Activated CD8-positive, alpha-beta T cell treated with anti-CD3 and anti-CD28 coated beads, Interleukin-2, amount 10 ng/mL, durations not matched to agents 7 days and 5 days (primary cell): ENCODE measurements at places on chromosomes 1 and 21.

GRCh38 chr21:42222386-42222785 lies 3.4 kb downstream of the ABCG1 start:
- DNase-seq = no peak
- no peaks in the 10 kb centered on the region for H3K27me3 ChIP-seq

GRCh38 chr1:202923533-202923932 lies 3.5 kb downstream of the KLHL12 start:
- H3K36me3 ChIP-seq = peaks cover 16% of the 10 kb centered on the region
- DNase-seq = no peak
- no peaks in the 10 kb centered on the region for H3K27me3 ChIP-seq
- no peak overlapping the region for H3K27ac ChIP-seq
- no peak overlapping the region for H3K4me3 ChIP-seq

GRCh38 chr1:17416389-17416788 lies 23.1 kb downstream of the RCC2 start:
- no peak overlapping the region for H3K4me3 ChIP-seq
- no peaks in the 10 kb centered on the region for H3K27me3 ChIP-seq
- H3K36me3 ChIP-seq = peaks cover 76% of the 10 kb centered on the region
- no peak for DNase-seq
- H3K27ac ChIP-seq = peak overlapping the region; percentile 10
- peaks cover 11% of the 10 kb centered on the region for H3K4me1 ChIP-seq

- no peaks in the 10 kb centered on the region for H3K36me3 ChIP-seq
- no peak overlapping the region for H3K4me3 ChIP-seq
- no peaks in the 10 kb centered on the region for H3K27me3 ChIP-seq
- no peak for DNase-seq
- H3K4me1 ChIP-seq = no peaks in the 10 kb centered on the region
- H3K27ac ChIP-seq = no peak overlapping the region
Measured at GRCh38 chr21:21547368-21547953, 549.3 kb downstream of the NCAM2 start.

DNA sequence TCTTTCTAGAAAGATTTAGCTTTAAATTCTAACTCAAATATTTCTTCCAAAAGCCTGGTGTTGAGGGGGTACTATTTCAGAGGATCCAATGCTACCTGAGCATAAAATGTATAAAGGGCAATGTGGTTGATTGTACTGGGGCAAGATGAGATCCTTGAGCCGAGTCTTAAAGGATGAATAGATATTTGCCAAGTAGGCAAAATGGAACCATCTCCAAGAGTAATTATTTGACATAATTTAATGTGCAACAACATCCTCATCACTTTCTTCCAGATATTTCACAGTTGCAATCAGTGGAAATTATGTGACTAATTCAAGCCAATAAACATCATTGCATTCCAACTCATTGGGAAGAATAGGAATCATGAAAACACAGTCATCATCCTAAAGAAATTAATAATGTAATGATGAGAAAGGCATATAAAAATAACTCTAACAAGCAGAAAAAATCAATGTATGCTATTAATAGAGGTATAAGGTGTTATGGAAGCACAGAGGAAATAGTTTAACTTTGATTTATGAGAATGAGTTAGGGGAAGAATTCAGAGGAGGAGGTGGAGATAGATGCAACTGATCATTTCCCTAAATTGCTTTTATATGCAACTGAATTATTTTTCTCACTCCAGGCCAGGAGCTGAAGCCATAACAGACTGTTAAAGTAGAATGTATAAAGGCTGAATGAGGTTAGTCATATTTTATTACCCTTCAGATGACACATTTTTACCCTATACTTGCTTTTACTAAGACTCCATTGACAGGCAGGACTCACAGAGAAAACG lies 30.0 kb upstream of the RGS4 start:
- DNase-seq = no peak
- no peak overlapping the region for H3K4me3 ChIP-seq
- no peak overlapping the region for H3K27ac ChIP-seq
- H3K27me3 ChIP-seq = no peaks in the 10 kb centered on the region
- no peaks in the 10 kb centered on the region for H3K36me3 ChIP-seq
- no peaks in the 10 kb centered on the region for H3K4me1 ChIP-seq

DNA sequence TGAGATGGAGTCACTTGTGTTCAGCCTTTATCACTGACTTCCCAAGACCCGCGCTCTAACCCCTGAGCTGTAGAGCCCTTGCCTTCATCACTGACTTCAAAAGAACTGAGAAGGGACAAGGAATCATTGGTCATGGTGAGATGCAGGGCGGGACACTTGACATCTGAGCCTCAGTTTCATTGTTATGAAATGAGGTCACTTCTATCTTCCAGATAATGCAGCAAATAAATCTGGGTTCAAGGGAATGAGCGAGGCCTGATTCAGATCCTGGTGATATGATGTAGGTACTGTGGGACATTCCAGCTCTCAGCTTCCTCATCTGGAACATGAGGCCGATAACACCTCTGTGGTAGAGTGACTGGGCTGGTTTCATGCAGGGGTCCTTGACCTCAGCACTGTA lies 13.8 kb downstream of the KAZN start:
- no peaks in the 10 kb centered on the region for H3K27me3 ChIP-seq
- H3K27ac ChIP-seq = no peak overlapping the region
- no peak for DNase-seq
- no peaks in the 10 kb centered on the region for H3K4me1 ChIP-seq
- H3K4me3 ChIP-seq = no peak overlapping the region

GRCh38 chr1:107786203-107786845 lies 178.7 kb downstream of the VAV3 start:
- peaks cover 55% of the 10 kb centered on the region for H3K4me1 ChIP-seq
- no peaks in the 10 kb centered on the region for H3K27me3 ChIP-seq
- peak overlapping the region; percentile 87 for H3K27ac ChIP-seq
- peak overlapping the region; percentile 67 for H3K4me3 ChIP-seq

GRCh38 chr1:19981507-19982312 lies 2.3 kb upstream of the PLA2G2A start:
- H3K27ac ChIP-seq = no peak overlapping the region
- H3K36me3 ChIP-seq = no peaks in the 10 kb centered on the region
- H3K4me1 ChIP-seq = no peaks in the 10 kb centered on the region

- H3K4me1 ChIP-seq = no peaks in the 10 kb centered on the region
- no peaks in the 10 kb centered on the region for H3K27me3 ChIP-seq
- DNase-seq = no peak
- no peak overlapping the region for H3K27ac ChIP-seq
Measured at GRCh38 chr1:22500058-22500457, 48.4 kb downstream of the ZBTB40 start.

- DNase-seq = no peak
- no peak overlapping the region for H3K4me3 ChIP-seq
- H3K4me1 ChIP-seq = no peaks in the 10 kb centered on the region
- H3K36me3 ChIP-seq = no peaks in the 10 kb centered on the region
Measured at GRCh38 chr1:215660259-215660658, 93.2 kb downstream of the KCTD3 start.

DNA sequence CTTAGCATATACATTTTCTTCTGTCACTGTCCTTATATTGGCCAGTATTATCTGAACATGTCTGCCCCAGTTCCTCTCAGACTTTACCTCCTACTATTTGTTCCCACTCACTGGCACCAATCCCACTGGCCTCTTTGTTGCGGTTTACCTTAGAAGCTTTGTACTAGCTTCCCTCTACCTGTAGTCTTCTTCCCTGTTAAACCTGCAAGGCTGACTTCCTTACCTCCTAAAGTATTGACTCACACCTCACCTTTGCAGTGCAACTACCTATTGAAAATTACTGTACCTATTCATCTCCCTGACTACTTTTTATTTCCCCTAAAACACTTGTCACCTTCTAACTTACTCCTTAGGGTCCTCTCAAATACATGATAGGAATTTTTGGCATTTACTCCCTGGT lies 111.1 kb downstream of the CLEC20A start:
- peaks cover 5% of the 10 kb centered on the region for H3K27me3 ChIP-seq
- H3K36me3 ChIP-seq = no peaks in the 10 kb centered on the region
- no peak overlapping the region for H3K27ac ChIP-seq
- no peak for DNase-seq
- H3K4me3 ChIP-seq = no peak overlapping the region

DNA sequence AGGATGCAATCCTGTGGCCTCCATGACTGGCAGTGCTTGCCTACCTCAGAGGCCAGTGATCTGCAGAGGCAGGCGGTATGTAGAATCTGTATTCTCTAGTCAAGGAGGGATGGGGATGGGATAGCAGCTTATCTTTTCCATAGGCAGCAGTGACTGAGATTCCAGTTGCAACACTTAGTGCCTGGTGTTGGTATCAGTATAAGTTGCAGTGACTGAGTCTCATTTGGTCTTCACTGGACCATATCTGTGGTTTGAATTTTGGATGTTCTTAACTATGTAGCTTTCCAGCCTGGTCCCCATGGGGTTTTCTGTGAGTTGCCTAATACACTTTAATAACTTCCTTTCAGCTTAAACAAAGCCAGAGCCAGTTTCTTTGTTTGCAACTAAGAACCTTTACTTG lies 16.5 kb downstream of the DYRK1A start:
- no peaks in the 10 kb centered on the region for H3K27me3 ChIP-seq
- no peak overlapping the region for H3K27ac ChIP-seq
- DNase-seq = no peak
- H3K4me1 ChIP-seq = peaks cover 78% of the 10 kb centered on the region

DNA sequence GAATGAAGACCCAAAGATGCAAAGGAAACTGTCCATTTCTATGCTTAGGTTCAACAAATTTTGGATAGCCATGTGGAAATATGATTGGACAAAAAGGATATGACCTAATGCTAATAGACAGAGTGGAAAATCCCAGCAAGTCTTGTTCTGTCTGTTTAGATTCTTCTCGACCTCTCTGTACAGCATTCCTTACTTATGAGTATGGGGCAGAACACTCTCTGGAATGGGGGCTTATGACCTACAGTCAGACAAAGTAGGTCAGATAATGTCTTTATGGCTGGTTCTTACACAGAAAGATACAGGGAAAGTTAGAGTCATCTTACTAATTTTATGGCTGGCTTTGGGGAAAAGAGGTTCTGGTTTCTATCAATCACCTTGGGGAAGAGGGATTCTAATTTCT lies 2.8 kb downstream of the GCSAML start:
- H3K36me3 ChIP-seq = no peaks in the 10 kb centered on the region
- peaks cover 12% of the 10 kb centered on the region for H3K4me1 ChIP-seq
- H3K27ac ChIP-seq = no peak overlapping the region
- no peak overlapping the region for H3K4me3 ChIP-seq

GRCh38 chr1:206025283-206025820 lies 1.7 kb upstream of the CTSE start:
- H3K4me3 ChIP-seq = no peak overlapping the region
- H3K4me1 ChIP-seq = no peaks in the 10 kb centered on the region
- H3K27me3 ChIP-seq = peaks cover 22% of the 10 kb centered on the region
- H3K36me3 ChIP-seq = no peaks in the 10 kb centered on the region
- no peak for DNase-seq
- H3K27ac ChIP-seq = no peak overlapping the region

DNA sequence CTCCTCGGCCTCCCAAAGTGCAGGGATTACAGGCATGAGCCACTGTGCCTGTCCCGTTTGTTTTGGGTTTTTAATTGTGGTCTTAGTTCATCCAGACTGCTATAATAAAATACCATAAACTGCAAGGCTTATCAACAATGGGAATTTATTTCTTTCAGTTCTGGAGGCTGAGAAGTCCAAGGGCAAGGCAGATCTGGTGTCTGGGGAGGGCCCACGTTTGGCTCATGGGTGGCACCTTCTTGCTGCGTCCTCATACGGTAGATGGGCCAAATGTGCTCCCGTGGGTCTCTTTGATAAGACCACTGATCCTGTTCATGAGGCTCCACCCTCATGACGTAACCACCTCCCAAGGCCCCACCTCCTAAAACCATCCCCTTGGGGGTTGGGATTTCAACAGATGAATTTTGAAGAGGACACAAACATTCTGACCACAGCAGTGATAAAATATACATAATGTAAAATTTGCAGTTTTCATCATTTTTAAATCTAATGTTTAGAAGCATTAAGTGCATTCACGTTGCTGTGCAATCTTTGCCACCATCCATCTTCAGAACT lies 133.4 kb upstream of the ERRFI1 start:
- no peak overlapping the region for H3K27ac ChIP-seq
- no peak overlapping the region for H3K4me3 ChIP-seq
- no peak for DNase-seq

- DNase-seq = no peak
- H3K4me1 ChIP-seq = peaks cover 5% of the 10 kb centered on the region
- no peaks in the 10 kb centered on the region for H3K36me3 ChIP-seq
- H3K27me3 ChIP-seq = peaks cover 40% of the 10 kb centered on the region
- no peak overlapping the region for H3K4me3 ChIP-seq
Measured at GRCh38 chr1:168751195-168751650, 22.2 kb upstream of the DPT start.

DNA sequence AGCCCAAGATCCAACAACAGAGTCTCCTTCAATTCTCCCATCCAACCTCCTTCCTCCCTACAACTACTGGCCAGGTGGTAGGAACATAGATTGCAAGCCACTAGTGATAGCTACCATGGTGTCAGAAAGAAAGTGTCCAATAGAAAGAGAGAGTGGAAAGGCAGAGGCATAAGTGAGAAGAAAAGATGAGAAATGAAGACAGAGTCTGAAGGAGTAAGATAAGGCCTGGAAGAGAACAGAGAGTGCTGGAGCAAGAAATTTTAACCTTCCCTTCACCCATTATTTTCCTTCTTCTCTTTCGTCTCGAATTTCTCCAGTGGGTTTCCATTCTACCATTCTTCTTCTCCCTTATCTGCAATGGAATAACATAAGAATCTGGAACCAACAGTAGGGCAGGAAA lies 57.9 kb downstream of the CDC42BPA start:
- DNase-seq = no peak
- no peak overlapping the region for H3K4me3 ChIP-seq
- no peak overlapping the region for H3K27ac ChIP-seq
- H3K4me1 ChIP-seq = no peaks in the 10 kb centered on the region

GRCh38 chr1:210769473-210769872 lies 364.5 kb downstream of the KCNH1 start:
- no peak overlapping the region for H3K27ac ChIP-seq
- H3K36me3 ChIP-seq = no peaks in the 10 kb centered on the region
- DNase-seq = no peak

GRCh38 chr1:96409689-96410088 lies 311.9 kb upstream of the PTBP2 start:
- no peak overlapping the region for H3K27ac ChIP-seq
- DNase-seq = no peak
- H3K4me3 ChIP-seq = no peak overlapping the region
- H3K27me3 ChIP-seq = no peaks in the 10 kb centered on the region
- H3K36me3 ChIP-seq = no peaks in the 10 kb centered on the region
- no peaks in the 10 kb centered on the region for H3K4me1 ChIP-seq

- no peaks in the 10 kb centered on the region for H3K36me3 ChIP-seq
- no peak overlapping the region for H3K27ac ChIP-seq
- H3K4me1 ChIP-seq = no peaks in the 10 kb centered on the region
- no peak for DNase-seq
Measured at GRCh38 chr21:35721701-35722100, 338.6 kb downstream of the SETD4 start.

- H3K27ac ChIP-seq = no peak overlapping the region
- peaks cover 51% of the 10 kb centered on the region for H3K27me3 ChIP-seq
- DNase-seq = no peak
- H3K4me3 ChIP-seq = no peak overlapping the region
Measured at GRCh38 chr1:76871355-76871974, 4.2 kb downstream of the ST6GALNAC5 start.
